ENCODE measurements at places on chromosomes 7 and 10.
A peak's percentile ranks its signal among the peaks of the same experiment; 100 is the strongest.

GRCh38 chr7:14734839-14735321 lies 167.7 kb downstream of the DGKB start:
- no peak for DNase-seq

DNA sequence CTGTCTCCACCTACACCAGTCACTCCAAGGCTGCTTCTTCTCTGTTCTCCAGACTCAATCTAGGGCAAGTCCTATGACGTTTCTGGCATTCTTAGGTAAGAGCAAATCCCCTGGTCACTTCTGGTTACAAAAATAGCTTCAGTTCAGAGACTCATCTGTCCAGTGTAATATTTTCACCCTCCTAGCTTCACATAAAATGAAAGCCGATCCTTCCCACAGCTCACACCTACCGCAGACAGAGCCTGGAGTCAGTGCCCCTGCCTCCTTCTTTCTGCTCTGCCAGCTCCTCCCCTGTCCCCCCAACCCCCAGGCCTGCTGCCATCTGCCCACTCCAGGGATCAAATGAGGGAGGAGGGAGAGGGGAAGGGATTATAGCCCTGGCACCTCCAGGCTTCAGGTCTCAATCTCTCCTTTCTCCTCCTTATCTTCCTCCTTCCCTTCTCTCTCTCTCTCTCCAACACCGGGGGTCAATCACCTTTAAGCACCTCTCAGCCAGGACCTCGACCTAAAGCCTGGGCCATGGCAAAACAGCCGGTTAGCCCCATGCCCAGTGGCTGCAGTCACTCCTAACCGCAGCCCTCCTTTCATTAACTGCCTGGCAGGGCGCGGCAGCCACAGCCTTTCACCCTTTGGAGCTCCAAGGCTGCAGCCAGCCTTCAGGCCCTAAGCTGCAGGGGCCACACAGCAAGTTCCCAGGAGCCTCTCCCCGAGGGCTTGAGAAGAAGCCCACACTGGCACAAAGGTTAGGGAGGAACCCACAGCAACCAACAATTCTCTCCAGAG lies 292.6 kb upstream of the MGMT start:
- no peak for DNase-seq

DNA sequence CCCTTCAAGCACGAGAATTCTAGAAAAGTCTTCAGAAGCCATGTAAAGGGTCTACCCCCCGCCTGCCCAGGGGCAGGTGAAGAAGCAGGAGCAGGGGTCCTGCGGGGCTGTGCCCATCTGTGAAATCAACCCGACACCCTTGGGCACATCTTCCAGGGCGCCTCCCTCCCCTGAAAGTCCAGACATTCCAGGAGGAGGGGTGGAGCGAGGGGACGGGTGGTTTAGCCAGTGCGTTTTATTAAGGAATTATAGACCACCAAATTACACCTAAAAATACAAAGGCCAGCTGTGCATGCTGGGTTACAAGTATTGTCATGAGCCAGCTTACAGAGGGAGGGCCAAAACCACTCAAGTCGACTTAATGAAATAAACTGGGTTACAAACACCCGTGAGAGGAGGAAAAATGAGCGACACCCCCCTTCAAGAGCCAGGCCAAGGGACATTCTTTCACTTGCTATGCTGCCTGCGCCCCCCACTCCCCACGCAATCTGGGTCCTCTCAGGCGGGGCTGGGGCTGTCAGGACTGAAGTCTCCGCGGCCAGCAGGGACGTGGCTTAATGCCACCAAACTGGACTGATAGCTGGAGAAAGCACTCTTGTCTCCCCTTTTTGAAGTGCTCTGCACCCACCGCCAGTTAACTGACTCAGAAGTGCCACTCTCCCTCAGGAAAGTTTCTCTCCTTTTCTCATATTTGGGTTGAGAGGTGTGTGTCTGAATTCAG lies 360.3 kb downstream of the FRMD4A start:
- no peak for DNase-seq

- DNase-seq = no peak
Measured at GRCh38 chr10:65415318-65415717, 1510.5 kb upstream of the LRRTM3 start.

DNA sequence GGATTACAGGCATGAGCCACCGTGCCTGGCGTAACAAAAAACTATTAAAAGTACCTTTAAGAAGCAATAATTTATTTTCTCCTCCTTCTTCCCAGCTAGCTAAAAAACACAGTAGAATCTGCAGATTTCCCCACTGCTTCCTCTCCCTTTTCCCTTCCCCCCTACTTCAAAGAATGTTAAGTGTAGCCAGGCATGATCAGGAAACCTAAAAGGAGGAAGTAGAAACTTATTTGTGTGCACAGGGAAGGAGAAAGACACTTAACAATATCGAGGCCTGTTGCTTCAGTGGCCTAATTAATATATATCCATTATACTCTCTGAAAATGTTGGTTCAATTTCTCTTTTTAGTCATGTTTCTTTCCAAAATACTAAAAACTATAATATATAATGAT lies 127.7 kb downstream of the NRBF2 start:
- no peak for DNase-seq

GRCh38 chr7:150489782-150490181 lies 24.9 kb upstream of the GIMAP7 start:
- no peak for DNase-seq

GRCh38 chr10:99368646-99369045 lies 39.5 kb downstream of the CNNM1 start:
- no peak for DNase-seq

DNA sequence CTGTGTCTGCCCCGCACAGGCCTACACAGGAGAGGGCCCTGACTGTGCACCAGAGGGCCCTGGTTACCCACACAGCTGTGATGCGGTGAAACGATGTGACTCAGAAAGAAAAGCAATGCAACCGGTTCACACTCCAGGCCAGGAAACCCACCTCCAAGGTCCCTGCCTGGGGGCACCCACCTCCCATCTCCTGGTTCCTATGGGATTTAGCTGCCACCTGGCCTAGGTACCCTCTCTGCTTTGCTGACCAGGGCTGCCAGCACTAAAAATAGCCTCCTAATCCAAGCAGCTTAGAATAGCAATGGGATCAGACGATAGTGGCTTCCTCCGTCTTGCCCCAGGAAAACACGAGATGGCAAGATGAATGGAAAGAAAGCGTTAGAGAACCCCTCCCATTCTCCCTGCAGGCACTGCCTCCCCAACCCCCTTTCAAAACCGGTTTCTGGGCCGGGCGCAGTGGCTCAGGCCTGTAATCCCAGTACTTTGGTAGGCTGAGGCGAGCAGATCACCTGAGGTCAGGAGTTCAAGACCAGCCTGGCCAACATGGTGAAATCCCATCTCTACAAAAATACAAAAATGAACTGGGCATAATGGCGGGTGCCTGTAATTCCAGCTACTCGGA lies 12.4 kb downstream of the RBP3 start:
- DNase-seq = no peak

- DNase-seq = no peak
Measured at GRCh38 chr7:157472311-157473050, 135.7 kb downstream of the DNAJB6 start.

DNA sequence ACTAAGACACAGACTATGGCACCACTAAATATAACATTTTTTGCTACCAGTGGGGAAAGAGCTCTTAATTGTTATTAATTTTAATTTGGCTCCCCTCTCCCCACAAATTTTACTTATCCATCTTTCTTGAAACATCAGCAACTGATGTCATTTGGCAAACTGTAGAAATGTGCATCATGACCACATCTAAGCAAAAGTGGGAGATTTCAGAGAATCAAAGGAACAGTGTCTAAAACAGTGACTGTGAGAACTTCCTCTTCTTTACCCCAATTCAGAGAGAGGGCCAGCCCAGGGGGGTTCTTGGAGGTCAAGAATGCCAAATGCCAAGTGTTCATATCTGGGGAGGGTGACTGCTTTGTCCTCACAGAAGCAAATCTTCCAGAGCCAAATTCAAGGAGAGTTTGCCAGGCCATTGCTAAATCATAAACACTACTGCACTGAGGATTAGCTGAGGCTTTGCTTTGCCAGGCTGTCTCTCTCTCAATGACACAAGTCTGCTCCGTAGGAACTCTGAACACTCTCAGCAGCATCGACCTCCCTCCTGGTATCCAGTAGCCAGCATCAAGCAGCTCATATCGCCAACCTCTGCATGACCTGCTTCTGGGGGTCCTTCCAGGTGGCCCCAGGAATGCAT lies 65.6 kb downstream of the ITIH5 start:
- DNase-seq = no peak

DNA sequence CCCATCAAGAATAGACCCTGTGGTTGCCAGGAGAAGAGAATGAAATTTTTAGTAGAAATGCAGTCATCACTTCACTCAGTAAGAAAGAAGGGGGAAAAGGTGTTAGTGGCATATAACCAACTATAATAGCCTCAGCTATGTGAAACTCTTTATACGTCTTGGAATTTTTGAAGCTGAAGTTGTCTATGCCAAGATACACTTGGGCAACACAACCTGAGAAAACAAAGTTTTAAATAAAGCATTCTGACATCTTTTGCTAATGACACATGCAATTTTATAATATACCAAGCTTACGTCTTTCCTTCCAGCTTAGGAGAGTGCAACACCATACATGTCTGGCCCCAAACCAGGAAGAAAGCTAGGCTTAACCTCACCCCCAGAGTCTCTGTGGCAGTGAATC lies 40.8 kb upstream of the ZNF438 start:
- no peak for DNase-seq

DNA sequence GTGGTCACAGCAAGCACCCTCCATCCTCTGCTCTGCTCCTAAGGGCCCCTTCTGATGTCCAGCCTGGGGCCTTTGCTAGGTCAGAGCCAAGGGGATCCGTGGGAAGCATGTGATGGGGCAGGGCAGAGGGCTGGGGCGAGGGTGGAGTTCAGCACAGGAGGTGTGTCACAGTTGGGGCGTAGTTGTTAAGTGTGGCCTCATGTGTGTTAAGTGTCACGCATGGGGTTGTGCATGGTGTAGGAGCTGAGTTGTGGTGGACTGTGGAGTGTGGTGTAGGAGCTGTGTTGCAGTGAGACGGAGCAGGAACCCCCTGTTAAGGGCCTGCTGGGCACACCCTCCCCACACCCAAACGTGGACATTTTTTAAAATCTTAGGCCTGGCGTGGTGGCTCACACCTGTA lies 248.0 kb downstream of the USP6NL start:
- no peak for DNase-seq

DNA sequence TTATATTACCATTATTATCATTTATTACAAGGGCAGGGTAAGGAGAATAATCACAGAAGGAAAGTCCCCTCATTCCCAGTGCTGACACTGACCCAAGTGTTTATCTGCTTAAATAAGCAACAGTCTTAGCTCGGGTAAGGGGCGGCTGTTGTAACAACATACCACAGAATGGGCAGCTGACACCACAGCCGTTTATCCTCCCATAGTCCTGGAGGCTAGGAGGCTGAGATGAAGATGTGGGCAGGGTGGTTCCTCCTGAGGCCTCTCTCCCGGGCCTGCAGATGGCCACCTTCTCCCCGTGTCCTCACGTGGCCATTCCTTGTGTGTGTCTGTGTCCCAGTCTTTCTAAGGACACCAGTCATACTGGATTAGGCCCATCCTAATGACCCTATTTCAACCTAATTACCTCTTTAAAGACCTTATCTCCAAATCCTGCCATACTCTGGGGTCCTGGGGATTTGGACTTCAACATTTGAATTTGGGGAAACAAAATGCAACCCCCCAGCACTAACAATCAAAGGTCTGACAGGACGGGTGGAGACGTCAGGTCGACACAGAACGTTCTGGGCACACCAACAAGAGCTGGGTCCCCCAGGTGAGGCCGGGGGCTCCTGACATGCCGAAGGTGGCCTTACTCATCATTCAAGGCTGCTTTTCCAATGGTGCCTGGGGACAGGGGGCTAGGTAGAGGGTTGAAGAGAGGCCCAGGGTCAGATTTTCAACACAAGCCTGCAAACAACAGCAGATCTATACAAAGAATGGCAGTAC lies 93.5 kb downstream of the TNS3 start:
- DNase-seq = no peak

DNA sequence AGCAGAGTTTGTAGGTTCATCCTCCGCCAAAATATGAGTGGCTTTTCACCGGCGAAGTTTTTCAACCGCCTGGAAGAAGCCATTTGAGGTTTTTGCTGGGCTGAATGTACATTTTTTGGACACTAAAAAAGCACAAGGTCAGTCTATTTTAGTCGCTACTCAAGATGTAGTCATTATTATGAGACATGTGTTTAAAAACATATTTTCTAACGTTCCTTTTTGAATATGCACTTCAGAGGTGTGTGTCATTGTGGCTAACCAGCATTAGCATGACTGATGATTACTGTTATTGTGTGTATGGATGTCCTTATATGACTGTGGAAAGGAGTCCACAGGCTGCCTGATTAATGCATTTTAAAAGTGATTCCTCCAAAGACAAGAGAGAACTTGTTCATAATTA lies 605.4 kb downstream of the INHBA start:
- no peak for DNase-seq

DNA sequence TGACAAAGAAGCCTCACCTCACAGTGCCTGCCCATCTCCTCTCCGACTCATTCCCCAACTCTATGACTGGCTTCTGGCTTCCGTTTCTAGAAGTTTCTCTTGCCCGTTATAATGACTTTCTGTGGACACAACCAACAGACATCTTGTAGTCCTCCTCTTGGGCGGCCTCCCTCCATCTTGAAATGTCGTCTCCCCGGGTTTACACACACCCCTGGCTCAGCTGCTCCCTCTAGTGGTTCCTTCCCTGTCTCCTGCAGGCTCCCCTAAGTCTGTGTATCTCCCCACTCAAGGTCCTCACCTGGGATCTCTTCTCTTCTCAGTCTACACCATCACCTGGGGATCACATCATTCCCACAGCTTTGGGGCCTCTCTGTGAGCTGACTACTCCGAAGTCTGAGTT lies 123.4 kb upstream of the NEBL start:
- DNase-seq = peak; percentile 9

DNA sequence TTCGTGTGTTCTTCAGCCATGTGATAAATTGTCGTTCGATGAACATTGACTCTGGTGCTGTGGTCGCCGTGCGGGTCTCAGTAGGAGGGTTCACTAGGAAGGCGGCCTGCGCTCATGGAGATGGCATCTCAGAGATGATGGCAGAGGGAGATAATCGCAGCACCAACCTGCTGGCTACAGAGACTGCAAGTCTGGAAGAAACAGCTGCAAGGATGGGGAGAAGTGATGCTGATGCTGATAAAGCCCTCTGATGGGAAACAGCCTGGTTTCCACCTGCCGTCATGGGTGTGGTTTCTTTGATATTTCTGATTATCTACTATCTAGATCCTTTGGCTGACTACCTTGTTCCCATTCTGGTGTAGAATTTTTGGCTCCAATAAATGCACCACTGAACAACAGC lies 130.5 kb upstream of the ANKRD30A start:
- DNase-seq = no peak

- no peak for DNase-seq
Measured at GRCh38 chr7:474605-475424, 44.8 kb downstream of the PDGFA start.
